ENCODE measurements at places on chromosomes 5 and 9. TPM values are rescaled to one million over a fixed set of nuclear protein-coding genes. Genes with fewer than 3 reads are reported as not detected.

CYLC2 gene
- not detected for total RNA-seq

PCDHB14 gene
- total RNA-seq, result 3.8 TPM

SLC6A18 gene
- total RNA-seq, result not detected

- H3K4me3 ChIP-seq, result peak overlapping the region; percentile 36
- no peaks in the 10 kb centered on the region for H3K27me3 ChIP-seq
- H3K27ac ChIP-seq, result peak overlapping the region; percentile 53
- peaks cover 2% of the 10 kb centered on the region for H3K4me1 ChIP-seq
- no peaks in the 10 kb centered on the region for H3K36me3 ChIP-seq
These were observed 144.6 kb downstream of the SMARCA2 start for GRCh38 chr9:2159521-2160454.

DNA sequence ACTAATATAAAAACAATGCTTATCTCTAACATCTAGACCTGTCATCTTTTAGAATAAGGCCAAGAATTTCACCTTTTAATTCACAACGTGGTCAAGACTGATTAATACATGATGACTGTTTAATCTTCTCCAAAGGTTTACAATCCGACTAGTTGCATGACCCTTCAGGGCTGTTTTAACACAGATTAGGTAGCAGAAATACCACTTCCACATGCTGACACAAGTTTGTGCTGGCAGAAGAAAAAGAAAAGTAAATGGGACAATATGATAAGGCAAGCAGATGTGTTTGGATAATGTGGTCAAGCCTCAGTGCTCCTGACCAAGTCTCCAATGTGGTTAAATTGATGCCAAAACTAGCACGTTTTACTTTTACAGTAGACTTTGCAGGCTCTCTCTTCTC lies 31.1 kb downstream of the SEMA6A start:
- no peaks in the 10 kb centered on the region for H3K4me1 ChIP-seq
- no peak overlapping the region for H3K27ac ChIP-seq

All from ovary (tissue), 10 donors.